ENCODE measurements at places on chromosomes 3 and 15.

- peak; percentile 15 for DNase-seq
Observed at GRCh38 chr15:43329217-43329959, 985 bp downstream of the LCMT2 start.

- DNase-seq: no peak
Observed at GRCh38 chr3:2452249-2452648, 353.6 kb downstream of the CNTN4 start.

GRCh38 chr3:40432793-40433192 is 24.3 kb upstream of the RPL14 start:
- DNase-seq: no peak

- DNase-seq: no peak
Observed at GRCh38 chr3:191314109-191314728, 15.0 kb upstream of the CCDC50 start.

GRCh38 chr3:66029014-66029413 is 9.7 kb downstream of the MAGI1 start:
- no peak for DNase-seq

DNA sequence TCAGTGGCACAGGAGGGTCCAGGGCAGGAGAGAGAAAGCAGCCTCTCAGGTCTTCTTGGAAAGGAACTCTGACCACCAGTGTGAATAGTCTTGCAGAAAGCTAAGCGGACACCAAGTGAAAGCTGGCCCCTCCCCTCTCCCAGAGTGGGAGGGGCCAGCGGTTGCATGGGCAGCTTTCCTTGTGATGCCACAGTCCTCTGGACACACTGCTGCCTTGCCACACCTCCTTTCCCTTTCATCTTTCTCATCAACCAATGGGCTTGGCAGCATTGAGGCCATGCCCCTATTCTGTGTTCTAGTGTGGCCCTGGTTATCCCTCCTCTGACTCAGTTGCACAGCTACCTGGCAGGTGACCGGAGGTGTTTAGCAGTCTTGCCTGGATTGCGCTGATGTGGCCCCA is 49.7 kb upstream of the GOLGA6B start:
- DNase-seq: no peak

DNA sequence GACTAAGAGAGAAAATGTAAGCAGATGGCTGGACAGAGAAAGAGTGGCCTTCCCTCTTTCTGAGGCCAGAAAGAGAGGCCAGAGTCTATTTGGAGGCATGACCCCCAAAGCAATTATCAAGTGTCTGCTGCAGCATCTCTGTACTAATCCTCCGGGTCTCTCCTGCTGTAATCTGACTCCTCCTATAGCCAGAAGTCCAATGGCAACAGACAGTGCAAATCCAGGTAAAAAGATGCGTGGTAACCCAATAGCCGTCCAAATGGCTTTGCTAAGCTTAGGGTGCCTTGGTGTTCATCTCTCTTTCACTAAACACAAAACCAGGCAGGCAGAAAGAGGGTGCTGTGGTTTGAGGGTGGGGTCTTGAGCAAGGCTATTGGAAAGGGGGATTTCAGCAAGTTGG is 91.6 kb downstream of the ADCY5 start:
- no peak for DNase-seq

DNA sequence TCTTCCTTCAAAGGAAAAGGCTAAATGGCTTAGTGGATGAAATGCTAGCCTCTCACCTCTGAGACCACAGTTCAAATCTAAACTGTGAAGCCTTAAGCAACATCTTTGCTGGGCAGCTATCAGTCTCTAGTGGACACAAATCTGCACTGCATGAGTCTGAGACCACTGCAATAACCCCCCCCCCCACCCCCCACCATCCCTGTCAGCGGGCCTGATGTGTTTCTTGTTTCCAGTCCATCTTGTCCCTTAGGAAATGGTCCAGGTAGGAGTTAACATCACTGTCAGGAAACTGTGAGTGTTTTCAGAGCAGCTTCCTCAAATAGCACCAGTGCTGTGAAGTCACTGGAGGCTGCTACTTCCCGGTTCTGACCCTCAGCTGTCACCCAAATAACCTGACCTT is 140.6 kb upstream of the TMCO5A start:
- no peak for DNase-seq

DNA sequence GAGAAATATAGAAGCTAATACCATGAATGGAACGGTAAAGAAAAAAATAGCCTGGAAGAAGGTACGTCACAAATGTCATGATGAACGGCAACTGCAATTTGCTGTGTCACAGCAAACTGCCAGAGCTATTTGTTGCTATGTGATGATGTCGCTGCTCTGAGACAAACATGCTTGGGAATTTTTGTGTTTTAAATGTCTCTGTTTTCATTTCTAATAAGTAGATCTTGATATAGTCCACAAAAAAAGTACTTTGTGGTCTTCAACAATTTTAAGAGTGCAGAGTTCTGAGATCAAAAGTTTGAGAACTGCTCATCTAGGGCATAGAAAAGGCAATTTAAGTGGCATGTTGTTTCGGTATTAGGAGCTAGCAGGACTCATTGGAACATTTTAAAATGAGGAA is 4.3 kb upstream of the NR1D2 start:
- DNase-seq: no peak

DNA sequence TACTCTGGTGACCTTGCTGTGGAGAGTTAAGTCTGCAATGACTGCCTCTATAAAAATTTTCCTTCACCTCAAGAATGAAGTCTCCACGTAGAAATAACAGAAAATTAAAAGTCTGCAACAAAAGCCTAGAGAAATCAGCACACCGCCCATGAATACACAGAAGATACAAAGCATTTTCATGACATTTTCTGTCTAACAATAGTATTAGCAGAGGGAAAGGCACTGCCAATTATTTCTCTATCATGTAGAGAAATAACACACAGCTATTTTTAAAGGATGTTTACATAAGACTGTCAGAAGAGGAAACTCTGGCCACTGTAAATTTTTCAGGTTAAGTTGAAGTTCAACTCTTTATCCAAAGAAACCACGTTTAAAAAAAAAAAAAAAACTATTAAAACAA is 80.8 kb downstream of the GSK3B start:
- peak; percentile 17 for DNase-seq

- no peak for DNase-seq
Observed at GRCh38 chr15:85380812-85381642, 624 bp downstream of the AKAP13 start.

GRCh38 chr3:48738144-48738536 is 21.1 kb upstream of the IP6K2 start:
- no peak for DNase-seq

- DNase-seq: no peak
Observed at GRCh38 chr3:197953325-197953724, 3.3 kb downstream of the RPL35A start.

DNA sequence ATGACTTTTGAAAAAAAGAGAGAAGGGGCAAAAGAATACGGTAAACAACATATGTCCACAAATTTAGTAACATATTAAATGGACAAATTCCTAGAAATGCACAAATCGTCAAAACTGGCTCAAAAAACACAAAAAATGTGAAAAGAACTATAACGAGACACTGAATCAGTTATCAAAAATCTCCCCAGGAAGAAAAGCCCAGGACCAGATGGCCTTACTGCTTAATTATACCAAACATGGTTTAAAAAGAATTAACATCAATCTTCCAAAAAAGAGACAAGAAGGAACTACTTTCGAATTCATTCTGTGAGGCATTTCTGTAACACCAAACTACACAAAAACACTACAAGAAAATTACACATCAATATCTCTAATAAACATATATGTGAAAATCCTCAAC is 117.4 kb downstream of the STAG1 start:
- no peak for DNase-seq

Data from smooth muscle cell of the brain vasculature (primary cell).